ENCODE measurements at places on chromosomes 13 and 19. TPM values are rescaled to one million over a fixed set of nuclear protein-coding genes. Genes with fewer than 3 reads are reported as not detected.

Gene CALR3
- total RNA-seq, result not detected

Gene TLE6
- 5.0 TPM for total RNA-seq

Gene CD209
- total RNA-seq, result not detected

Gene MISP3
- total RNA-seq, result 3.7 TPM

Gene MBD3L2
- total RNA-seq, result not detected

Gene PTPRH
- total RNA-seq, result 6.0 TPM

Gene CFD
- 27.5 TPM for total RNA-seq

Gene ZNF284
- 0.49 TPM for total RNA-seq

Gene IGLON5
- 0.08 TPM for total RNA-seq

Gene PGLYRP2
- not detected for total RNA-seq

Gene ATP4B
- total RNA-seq, result not detected

Gene FFAR2
- not detected for total RNA-seq

Gene ICAM4
- total RNA-seq, result not detected

Gene ZSCAN4
- total RNA-seq, result not detected

Gene MAU2
- 13.2 TPM for total RNA-seq

Gene ZNF93
- not detected for total RNA-seq

Gene UBE2L5
- total RNA-seq, result not detected

Gene UBL5
- total RNA-seq, result 422 TPM

Gene ERICH6B
- total RNA-seq, result not detected

Gene ZFP82
- 1.6 TPM for total RNA-seq

Gene ZNF415
- not detected for total RNA-seq

Gene ANGPTL4
- 650 TPM for total RNA-seq

Gene PCDH20
- not detected for total RNA-seq

Gene SIGLEC8
- total RNA-seq, result not detected

Gene ZNF418
- total RNA-seq, result 1.5 TPM

Gene CRX
- not detected for total RNA-seq

Gene MYCBP2
- 16.2 TPM for total RNA-seq

Gene GRK1
- 0.04 TPM for total RNA-seq

Gene LINGO3
- 0.07 TPM for total RNA-seq

Gene DEDD2
- 74.2 TPM for total RNA-seq

Gene ZNF628
- total RNA-seq, result 5.2 TPM

Gene RNF17
- not detected for total RNA-seq

Gene CEACAM1
- 3.8 TPM for total RNA-seq

Gene CLIP3
- 0.84 TPM for total RNA-seq

Gene RTBDN
- total RNA-seq, result 0.33 TPM

Gene KCNN1
- total RNA-seq, result 0.53 TPM

Gene KIR2DL4
- total RNA-seq, result not detected

Gene IZUMO2
- total RNA-seq, result not detected

Gene SYCN
- total RNA-seq, result not detected

Gene F7
- 0.07 TPM for total RNA-seq

Gene DGKH
- 6.9 TPM for total RNA-seq

Gene CGB3
- total RNA-seq, result not detected
